Stimulated activated CD8-positive, alpha-beta memory T cell treated with anti-CD3 and anti-CD28 coated beads, Interleukin-7, amount 100 ng/mL, for 1 hour (primary cell): ENCODE measurements at places on chromosomes 5 and 9.

- no peak for DNase-seq
These were observed 41.3 kb downstream of the HABP4 start for GRCh38 chr9:96491079-96491879.

GRCh38 chr9:135117281-135117680 lies 29.8 kb downstream of the OLFM1 start:
- DNase-seq: no peak

DNA sequence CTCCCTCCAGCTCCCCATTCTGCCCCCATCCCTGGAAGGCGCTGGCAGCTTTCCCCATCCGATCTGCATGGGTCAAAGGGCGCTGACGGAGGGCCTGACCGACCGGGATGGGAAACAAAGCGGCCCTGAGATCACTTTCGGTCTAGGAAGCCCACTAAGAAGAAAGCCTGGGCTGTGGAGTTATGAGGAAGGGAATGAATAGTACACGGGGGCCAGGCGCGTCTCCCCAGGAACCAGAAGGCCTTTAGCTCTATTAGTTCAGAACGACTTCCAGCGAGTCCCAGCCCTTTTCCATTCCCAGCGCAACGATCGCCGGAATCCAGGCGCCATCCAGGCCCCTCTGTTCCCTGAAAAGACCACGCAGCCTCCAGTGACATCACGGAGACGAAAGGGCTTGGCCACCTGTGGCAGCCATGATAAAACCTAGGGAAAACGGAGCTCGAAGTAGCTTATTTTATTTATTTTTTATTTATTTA lies 70.1 kb upstream of the CCDC180 start:
- DNase-seq: no peak

- no peak for DNase-seq
These were observed 1233.8 kb upstream of the WWC1 start for GRCh38 chr5:167057665-167058064.

DNA sequence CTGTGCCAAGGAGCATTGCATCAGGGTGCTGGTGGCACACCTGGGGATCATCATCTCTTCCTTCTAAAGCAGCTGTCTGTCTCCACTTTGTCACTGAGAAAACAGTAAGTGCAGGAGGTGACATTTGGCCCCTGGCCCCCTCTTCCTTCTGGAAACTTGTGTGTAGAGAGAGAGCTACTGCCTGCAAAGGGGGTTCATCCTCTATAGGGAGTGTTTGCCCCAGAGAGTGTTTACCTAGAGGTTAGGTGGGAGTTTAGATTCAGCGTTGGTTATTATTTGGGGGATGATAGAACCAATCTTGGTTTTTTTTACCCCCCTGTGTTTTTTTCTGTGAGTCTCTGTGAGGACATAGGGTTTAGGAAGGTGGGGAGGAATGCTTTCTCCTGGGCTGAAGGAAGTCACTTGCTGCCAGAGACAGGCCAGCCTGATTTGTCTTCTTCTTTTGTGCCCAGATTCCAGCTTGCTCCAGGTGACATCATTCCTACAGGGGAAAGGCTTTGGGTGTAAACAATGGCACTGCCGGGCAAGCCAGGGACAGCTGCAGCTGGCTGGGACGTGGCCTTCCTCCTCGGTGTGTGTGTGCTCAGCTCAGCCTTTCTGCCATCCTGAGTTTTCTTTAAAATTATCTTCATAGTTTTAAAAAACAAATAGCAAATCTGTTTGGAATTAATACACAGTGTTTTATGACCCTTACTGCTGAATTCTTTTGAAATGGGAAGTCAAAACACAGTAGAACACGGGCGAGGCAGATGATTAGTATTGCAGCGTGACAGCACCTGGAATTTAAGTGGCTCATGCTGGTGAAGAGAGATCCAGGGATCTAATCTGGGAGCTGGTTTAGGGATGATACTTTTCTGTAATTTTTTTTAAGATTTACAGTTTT lies 24.5 kb downstream of the PRRC2B start:
- DNase-seq: no peak

DNA sequence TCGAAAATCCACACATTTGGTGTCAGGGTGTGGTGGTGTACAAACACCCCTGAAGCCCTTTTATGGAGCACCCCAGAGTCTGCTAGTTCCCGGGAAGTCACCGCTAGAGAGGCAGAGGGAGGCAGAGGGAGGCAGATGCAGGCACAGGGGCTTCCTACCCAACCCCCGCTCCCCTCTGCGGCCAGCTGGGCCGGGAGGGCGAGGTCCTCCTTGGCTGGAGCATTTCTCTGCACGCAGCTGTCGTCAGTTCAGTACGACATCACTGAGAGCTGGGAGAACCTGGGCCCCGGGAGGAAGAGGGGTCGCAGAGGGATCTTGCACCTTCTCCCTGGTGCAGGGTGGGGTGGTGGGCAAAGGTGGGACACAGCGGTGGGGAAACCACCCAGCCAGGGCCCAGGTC lies 15.8 kb upstream of the UBAC1 start:
- no peak for DNase-seq
